Activated naive CD8-positive, alpha-beta T cell treated with anti-CD3 and anti-CD28 coated beads, Interleukin-2, amount 50 U/mL, for 16 hours (primary cell): ENCODE measurements at places on chromosomes 1 and 21.

DNA sequence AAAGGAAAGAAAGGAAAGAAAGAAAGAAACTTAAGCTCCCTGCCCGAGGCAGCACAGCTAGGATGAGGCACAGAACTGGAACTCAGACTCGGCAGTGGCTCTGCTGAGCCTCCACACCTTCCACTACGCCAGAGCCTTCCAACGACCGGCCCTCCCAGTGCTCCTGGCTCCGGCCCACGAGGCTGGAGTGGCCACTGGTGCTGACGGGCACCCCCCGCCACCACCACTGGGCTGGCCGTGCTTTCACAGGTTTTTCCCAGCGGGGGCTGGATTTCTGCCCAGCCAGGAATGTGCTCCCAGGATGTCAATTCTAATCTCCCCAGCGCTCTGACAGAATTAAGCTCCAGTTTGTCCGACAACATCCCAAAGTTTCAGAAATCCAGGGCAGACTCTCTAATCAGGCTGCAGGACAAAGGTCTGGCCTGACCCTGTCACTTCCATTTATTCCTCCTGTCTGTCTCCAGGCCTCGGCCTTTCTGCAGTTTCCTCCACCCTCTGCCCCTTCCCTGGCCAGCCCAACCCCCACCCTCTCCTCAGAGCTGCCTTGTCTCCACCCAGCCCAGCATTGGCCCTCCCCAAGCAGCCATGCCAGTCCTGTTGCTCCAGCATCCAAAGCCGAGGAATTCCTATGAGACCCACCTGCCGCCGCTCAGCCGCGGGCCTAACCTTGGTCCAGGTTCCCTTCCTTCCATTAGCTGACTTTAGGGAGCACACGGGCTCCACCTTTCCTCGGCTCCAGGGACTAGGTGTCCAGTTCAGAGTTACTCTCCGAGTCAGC, 81.9 kb downstream of the CASZ1 start:
- no peak for DNase-seq

DNA sequence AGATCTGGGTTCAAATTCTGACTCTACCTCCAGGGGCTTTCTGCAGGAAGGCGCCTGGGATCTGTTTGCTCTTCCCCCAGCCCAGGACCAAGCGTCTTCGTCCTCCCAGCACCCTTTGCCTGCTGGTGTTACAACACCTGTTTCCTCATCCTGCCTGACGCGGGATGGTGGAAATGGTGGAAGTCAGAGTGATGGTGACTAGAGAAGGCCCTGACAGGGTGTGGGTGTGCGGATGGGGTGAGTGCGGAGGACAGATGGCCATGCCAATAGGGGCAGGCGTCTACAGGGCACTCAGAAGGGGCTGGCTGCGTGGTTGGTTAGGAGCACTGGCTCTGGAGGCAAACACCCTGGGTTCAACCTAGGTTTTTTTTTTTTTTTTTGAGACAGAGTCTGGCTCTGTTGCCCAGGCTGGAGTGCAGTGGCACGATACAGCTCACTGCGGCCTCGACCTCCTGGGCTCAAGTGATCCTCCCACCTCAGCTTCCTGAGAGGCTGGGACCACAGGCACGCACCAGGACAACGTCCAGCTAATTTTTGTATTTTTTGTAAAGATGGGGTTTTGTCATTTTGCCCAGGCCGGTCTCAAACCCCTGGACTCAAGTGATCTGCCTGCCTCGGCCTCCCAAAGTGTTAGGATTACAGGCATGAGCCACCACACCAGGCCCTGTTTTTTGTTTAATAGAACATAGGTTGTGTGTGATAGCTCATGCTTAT, 1.5 kb downstream of the THEMIS2 start:
- DNase-seq, result no peak

DNA sequence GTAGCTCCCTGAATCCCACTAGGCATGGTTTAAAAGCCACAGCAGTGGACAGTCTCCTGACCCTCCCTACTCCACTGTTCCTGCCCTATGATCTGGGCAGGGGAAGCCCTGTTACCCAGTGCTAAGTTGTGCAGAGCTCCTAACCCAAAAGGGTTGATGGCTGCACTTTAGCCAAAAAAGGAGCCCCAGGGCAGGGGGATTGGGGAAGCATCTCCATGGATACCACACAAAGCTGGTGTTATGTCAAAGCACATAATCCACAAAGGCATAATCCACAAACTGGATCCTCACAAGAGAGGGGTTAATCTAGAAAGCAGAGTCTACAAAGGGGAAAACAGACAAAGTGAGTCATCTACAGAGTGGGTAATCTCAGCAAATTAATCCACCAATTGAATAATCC, 5.7 kb downstream of the RSPO1 start:
- DNase-seq, result no peak

DNA sequence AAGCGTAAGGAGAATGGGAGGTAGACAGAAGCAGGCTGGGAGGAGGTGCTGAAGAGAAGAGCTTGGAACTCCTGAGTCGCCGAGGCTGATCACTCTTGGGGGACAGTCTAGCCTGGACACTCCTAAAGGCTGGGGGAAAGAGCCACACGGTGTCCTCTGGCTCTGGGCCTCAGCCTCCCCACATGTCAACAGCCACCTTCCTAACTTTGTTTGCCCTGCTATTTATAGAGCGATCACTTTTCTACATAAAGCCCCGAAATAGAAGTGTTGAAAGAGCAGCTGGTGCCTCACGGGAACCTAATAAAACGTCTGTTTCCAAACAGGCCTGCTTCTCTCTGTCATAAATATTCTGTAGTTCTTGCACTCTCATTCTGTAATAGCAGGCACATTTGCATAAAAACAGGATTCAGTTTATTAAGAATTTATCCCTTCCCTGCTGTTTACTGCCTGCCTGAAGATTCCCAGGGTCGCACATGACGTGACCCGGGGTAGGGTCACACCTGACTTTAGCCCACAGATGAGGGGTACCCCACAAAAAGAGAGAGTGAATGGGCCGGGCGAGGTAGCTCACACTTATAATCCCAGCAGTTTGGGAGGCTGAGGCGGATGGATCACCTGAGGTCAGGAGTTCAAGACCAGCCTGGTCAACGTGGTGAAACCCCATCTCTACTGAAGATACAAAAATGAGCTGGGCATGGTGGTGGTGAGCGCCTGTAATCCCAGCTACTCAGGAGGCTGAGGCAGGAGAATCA, 212.5 kb downstream of the TOMM20 start:
- DNase-seq, result no peak

- no peak for DNase-seq
Observed at GRCh38 chr1:91080650-91081049, 58.8 kb upstream of the ZNF644 start.

DNA sequence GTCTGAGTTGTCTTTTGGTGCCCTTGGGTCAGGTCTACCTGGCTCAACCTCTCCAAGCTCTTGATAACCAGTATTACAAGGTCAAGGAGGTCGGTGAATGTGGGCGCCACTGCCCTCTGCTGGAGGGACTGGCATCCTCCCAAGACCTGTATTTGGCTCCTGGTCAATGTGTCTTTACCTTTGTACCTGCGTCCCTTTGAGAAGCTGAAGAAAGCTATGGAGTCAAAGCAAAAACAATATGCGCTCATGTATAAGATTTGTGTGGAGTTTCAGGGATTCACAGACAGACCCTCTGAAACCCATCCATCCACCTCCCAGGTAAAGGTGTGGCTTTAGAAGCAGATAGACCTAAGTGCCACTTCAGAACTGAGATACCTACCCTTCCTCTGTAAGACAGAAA, 61.8 kb upstream of the NBL1 start:
- DNase-seq, result peak; percentile 52

GRCh38 chr1:99877568-99877967, 27.4 kb downstream of the AGL start:
- DNase-seq, result no peak

GRCh38 chr1:109789551-109790180, 25.9 kb upstream of the EPS8L3 start:
- DNase-seq, result no peak

- DNase-seq, result no peak
Observed at GRCh38 chr1:30063621-30064280, 659.6 kb downstream of the MATN1 start.

- no peak for DNase-seq
Observed at GRCh38 chr1:4847711-4848110, 193.3 kb downstream of the AJAP1 start.

- DNase-seq, result no peak
Observed at GRCh38 chr21:14591882-14592281, 45.8 kb upstream of the SAMSN1 start.

GRCh38 chr1:227395426-227396028, 77.2 kb upstream of the CDC42BPA start:
- DNase-seq, result no peak

- DNase-seq, result no peak
Observed at GRCh38 chr1:35453031-35453430, 104.2 kb downstream of the KIAA0319L start.

DNA sequence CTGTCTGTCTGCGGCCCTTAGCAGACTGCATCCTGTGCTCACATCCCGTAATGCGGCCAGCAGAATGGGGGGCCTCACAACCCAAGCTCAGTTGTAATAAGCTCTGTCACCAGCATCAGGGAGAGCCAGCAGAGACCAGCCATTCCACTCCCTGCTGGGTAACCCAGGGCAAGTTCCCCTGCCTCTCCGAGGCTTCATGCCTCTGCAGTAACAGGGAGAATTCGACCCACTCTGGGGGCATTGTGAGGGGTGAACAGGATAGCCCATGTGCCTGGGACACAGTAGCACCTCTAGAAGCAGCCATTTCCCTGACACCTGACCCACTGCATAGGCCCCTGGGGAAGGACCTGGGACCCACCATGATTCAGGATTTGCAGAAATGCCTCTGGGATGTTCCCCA, 461.2 kb downstream of the MATN1 start:
- DNase-seq, result no peak

- no peak for DNase-seq
Observed at GRCh38 chr1:32818804-32819541, 1.5 kb downstream of the S100PBP start.

- no peak for DNase-seq
Observed at GRCh38 chr21:15003463-15004135, 61.2 kb downstream of the NRIP1 start.

DNA sequence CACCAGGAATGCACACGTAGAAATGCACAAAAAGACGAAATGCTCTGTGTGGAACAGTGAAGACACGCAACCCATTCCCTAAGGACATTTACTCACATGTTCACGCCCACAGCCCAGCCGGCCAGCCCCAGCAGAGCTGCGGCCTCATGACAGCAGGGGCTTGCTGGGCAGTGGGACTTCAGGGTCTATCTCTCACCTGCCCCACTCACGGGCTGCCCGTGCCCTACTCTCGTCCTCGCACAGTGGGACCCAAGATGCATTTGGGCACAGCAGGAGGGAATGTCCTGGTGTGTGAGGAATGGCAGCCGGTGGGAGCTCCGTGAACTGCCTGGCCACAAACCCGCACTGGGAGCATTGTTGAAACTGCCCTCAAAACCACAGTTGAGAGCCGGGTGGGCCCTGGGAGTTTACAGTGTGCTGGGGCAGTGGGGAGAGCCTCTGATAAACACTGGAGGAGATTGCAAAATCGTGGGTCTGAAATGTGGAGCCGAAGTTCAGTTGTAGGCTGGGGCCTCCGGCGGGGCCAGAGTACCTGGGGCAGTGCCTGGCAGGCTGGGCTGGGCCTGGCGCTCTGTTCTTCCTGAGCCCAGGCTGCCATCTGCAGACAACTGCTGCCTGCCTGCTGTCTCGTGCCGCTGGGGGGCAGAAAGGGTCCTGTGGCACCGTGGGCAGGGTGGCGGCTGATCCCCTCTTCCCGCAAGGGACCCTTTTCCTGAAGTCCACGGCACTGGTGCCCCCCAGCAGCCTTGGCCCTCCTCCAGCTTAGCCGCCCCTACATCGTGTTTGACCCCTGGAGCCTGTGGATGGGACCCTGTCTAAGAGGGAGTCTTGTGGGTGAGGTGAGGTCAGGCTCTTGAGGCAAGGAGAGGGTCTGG, 20.7 kb upstream of the POFUT2 start:
- DNase-seq, result no peak

DNA sequence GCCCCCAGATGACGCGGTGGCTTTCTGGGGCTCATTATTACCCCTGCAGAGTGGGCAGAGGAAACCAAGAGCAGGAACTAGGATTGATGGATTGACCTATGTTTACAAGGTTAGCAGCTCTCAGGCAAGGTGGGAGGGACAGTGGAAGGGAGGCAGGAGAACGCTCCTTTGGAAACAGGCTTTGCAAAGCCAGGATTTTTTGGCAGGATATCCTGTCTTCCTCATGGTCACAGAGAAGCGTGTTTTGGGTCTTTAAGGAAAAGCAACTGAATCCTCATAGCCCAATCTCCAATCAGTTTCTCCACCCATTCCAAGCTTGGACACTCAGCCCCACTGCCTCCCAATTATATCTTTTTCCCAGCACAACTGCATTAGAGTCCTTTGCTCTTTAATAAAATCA, 105.6 kb upstream of the SOD1 start:
- no peak for DNase-seq

DNA sequence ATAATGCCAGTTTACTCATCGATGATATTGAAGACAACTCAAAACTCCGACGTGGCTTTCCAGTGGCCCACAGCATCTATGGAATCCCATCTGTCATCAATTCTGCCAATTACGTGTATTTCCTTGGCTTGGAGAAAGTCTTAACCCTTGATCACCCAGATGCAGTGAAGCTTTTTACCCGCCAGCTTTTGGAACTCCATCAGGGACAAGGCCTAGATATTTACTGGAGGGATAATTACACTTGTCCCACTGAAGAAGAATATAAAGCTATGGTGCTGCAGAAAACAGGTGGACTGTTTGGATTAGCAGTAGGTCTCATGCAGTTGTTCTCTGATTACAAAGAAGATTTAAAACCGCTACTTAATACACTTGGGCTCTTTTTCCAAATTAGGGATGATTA, 13.7 kb downstream of the GGPS1 start:
- DNase-seq, result no peak

- DNase-seq, result no peak
Observed at GRCh38 chr1:182702826-182703524, 18.6 kb upstream of the RGS8 start.

DNA sequence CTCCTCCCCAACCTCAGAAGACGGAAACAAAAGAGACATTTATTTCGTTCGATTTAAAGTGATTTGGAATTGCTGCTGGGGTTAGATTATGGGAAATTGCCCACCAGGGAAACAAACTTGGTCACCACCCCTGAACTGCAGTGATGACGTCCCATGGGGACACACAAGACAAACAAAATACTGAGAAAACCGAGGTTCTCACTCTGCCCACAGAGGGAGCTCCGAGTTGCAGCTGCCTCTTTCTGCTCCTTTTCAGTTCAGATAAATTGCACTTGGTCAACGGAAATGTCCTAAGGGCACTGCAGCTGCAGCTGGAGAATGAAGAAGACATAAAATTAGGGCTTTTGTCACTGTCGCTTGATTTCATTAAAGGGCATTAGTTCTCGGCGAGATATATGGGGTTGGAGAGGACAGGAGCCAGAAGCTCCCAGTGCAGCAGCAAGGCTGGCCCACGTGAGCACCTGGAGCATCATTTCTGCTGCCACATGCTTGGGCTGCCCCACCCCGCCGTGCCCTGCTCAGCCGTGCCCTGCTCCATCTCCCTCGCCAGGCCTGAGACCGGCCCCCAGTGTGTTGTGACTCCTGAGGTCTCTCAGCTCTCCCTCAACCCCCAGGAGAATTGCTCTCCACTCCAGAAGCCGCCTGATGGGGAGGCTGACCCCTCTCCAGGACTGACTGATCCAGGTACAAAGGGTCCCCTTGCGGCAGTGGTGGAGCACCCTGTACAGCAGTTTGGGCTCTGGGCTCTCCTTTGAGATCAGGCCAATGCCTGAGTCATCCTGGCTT, 231.7 kb upstream of the AJAP1 start:
- no peak for DNase-seq
